DMS79 treated with DMSO at 0.1 percent for 48 hours (cell line): ENCODE measurements at places on chromosomes 2 and 18.

- DNase-seq = no peak
These were observed 64.5 kb downstream of the TTC32 start for GRCh38 chr2:19837235-19837766.

DNA sequence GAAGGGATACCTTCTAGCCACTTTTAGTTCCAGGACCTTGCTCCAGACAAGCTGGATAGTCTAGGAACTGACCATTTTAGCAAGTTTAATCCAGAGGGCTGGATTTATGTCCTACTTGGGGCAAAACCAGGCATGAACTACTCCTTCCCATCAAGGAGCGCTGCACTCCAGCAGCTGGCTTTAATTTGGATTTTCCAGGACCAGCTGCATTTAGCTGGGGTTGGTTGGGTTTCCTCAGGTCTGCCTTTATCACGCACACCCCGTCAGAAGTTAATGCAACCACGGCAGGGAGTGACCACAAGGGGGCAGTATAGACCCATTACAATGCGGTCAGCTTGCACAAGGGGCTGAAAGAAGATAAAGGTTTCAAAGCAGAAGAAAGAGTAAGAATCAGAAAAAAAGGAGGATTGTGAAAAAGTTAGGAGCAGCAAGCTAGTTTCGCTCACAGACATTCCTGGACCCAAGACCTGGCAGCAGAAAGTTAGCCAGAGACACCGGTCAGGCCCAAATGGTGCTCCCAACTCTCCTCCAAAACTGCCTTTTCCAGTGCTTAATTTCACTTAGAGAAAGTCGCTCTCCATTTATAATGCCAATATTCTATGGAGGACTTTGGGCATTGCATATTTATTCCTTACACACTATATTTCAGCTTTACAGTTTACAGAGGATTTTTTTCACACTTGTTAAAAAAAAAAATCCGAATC is 40.1 kb downstream of the SLC4A1AP start:
- peak; percentile 62 for DNase-seq

- DNase-seq = no peak
These were observed 1.3 kb downstream of the LIPG start for GRCh38 chr18:49563130-49563540.

- no peak for DNase-seq
These were observed 48.6 kb upstream of the ID2 start for GRCh38 chr2:8633186-8633734.

- DNase-seq = no peak
These were observed 621.7 kb downstream of the KCNJ3 start for GRCh38 chr2:155320236-155320635.

- no peak for DNase-seq
These were observed 45.3 kb downstream of the ZNF521 start for GRCh38 chr18:25306671-25307070.
